T-helper 9 cell (primary cell): ENCODE measurements at places on chromosomes 2 and 18.

DNA sequence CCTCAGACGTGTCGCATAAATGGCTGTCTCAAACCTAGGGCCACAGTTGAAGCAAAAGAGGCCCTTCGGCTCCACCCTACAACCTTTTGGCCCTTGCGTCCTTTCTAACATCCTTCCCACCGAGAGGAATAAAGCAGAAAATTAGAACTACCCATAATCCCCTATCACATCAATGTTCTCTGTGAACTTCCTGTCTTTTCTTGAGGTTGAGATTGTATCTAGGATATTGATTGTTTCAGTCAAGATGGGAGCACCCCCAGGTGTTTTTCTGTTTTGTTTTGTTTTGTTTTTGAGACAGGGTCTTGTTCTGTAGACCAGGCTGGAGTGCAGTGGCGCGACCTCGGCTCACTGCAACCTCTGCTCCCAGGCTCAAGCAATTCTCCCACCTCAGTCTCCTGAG is 23.6 kb downstream of the INPP5D start:
- DNase-seq, result no peak

- peak; percentile 51 for DNase-seq
Measured at GRCh38 chr2:106159866-106160785, 34.0 kb downstream of the UXS1 start.

DNA sequence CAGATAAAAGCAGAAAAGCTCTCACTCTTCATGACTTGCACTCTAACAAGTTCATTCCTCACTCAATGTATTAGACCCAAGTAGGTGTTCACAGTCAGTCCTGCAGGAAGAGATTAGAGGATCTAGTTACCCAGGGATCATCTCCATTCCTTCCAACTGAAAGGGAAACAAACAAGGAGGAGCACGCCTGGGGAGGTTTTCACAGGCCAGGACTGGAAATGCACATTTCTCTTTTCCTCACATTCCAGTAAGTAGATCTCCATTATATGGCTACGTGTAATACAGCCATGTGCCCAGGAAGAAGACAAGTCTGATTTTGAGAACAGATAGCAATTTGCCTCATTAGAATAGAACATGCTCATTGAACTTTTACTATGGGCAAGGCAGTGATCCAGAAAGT is 1132.2 kb upstream of the FAM98A start:
- DNase-seq, result no peak

DNA sequence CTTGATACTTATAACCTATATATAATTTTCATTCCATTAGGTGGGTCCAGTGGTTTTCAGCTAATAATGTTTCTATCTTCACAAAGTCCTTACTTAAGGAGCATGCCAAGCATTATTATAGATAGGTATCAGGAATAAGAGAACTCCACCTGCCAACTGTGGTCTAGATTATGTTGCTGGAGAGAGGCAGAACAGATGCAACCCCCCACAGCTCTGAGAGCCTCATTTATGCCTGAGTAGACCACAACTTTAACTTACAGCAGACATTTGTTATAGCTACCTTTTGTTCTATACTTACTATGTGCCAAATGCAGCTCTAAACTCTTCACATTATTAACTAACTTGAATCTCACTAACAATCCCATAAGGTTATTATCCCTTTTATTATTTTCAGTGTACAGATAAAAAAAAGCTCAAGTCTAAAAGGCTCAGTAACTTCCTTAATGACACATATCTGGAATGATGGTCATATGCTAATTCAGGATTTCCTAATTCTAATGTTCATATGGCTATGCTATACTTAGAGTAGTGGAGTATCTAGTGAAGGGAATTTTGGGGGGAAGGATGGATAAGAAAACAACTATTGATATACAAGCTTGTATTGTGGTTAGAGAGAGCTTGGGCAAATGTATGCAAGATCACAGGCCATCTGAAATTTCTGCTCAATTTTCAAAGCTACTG is 119.1 kb upstream of the RND3 start:
- no peak for DNase-seq

- no peak for DNase-seq
Measured at GRCh38 chr2:233802132-233802815, 24.1 kb downstream of the MROH2A start.

GRCh38 chr2:217794133-217794986 is 208.4 kb downstream of the TNS1 start:
- DNase-seq, result no peak

GRCh38 chr2:235582081-235582686 is 88.3 kb downstream of the AGAP1 start:
- no peak for DNase-seq

DNA sequence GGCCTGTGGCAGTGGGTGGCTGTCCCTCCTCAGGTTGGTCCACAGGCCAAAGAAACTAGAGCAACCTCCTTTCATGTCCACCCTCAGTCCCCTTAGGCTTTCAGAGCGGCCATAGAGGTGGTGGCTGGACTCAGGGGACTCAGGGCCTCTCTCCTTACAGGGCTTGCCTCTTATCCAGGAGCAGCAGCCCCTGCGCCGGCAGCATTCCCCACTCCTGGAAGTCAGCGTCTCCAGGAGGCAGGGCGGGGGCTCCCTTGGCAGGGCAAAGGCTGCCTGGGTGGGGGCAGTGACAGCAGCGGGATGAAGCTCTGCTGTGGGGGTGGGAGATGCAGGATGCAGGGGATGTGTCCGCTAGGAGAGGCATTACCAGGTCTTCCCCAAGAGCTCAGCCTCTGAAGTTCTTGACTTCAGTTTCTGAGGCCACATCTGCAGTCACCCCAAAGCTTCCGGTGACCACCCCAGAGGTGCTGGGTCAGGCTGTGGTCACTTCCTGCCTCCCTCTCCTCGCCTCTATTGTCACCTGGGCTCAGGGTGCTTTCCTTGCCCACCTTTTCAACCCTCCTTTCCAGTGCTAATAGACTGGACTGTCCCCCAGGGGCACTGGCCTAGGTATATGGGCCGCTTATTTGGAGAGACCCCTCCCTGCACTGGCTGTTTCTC is 8.6 kb upstream of the GPR55 start:
- no peak for DNase-seq
